ENCODE measurements at places on chromosomes 7 and 10.

GRCh38 chr10:15856328-15857015 lies 3.8 kb downstream of the MINDY3 start:
- no peaks in the 10 kb centered on the region for H3K27me3 ChIP-seq
- H3K4me3 ChIP-seq = no peak overlapping the region
- no peak overlapping the region for H3K27ac ChIP-seq

- no peak overlapping the region for H3K27ac ChIP-seq
- peaks cover 25% of the 10 kb centered on the region for H3K4me1 ChIP-seq
- no peaks in the 10 kb centered on the region for H3K36me3 ChIP-seq
- H3K27me3 ChIP-seq = no peaks in the 10 kb centered on the region
- no peak for DNase-seq
Measured at GRCh38 chr7:127650847-127651555, 993 bp upstream of the SND1 start.

GRCh38 chr10:62426086-62426485 lies 51.9 kb downstream of the ZNF365 start:
- no peaks in the 10 kb centered on the region for H3K36me3 ChIP-seq

DNA sequence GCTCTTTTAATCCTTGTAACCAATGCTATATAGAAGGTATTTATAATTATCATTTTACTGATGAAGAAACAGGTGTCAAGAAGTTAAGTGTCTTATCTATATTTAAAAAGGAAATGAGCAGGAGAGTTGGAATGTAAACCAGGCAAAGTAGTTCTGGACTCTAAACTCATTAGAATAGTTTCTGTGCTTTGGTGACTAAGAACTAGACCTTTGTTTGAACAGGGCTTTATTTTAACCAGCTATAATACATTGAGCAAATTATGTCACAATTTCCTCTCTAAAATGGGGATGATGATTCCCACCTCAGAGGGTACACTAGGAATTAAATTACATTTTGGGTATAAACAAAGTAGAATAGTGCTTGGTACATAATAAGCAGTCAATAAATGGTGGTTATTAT lies 236.0 kb downstream of the MAGI2 start:
- no peak for DNase-seq
- no peaks in the 10 kb centered on the region for H3K36me3 ChIP-seq
- H3K27me3 ChIP-seq = peaks cover 87% of the 10 kb centered on the region
- H3K4me3 ChIP-seq = no peak overlapping the region
- no peaks in the 10 kb centered on the region for H3K4me1 ChIP-seq

DNA sequence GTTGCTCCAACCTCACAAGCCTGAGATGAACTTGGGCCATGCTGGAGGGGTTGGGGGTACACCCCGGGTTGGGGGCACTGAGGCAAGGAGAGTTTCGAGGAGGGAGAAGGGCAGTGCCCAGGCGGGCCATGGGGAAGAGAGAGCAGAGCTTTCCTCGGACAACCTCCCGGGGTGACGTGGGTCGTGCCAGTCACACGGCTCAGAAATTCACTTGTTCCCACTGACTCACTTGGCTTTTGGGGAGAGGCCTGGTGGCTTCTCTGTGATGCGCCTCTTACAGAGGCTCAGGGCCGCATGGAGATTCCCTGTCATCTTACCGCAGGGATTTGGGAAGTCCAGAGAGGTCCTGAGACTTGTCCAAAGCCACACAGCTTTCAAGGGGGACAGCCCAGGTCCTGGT lies 2.9 kb downstream of the LAT2 start:
- H3K4me1 ChIP-seq = peaks cover 10% of the 10 kb centered on the region
- DNase-seq = no peak
- H3K27me3 ChIP-seq = no peaks in the 10 kb centered on the region
- H3K27ac ChIP-seq = no peak overlapping the region
- no peaks in the 10 kb centered on the region for H3K36me3 ChIP-seq

- H3K36me3 ChIP-seq = no peaks in the 10 kb centered on the region
- DNase-seq = peak; percentile 27
- H3K27ac ChIP-seq = no peak overlapping the region
- H3K4me1 ChIP-seq = peaks cover 7% of the 10 kb centered on the region
- H3K27me3 ChIP-seq = no peaks in the 10 kb centered on the region
Measured at GRCh38 chr7:99839287-99840021, 11.6 kb downstream of the CYP3A43 start.

GRCh38 chr7:133048589-133048988 lies 33.3 kb downstream of the CHCHD3 start:
- no peaks in the 10 kb centered on the region for H3K36me3 ChIP-seq
- peaks cover 23% of the 10 kb centered on the region for H3K4me1 ChIP-seq
- no peak for DNase-seq
- no peaks in the 10 kb centered on the region for H3K27me3 ChIP-seq
- H3K27ac ChIP-seq = no peak overlapping the region

DNA sequence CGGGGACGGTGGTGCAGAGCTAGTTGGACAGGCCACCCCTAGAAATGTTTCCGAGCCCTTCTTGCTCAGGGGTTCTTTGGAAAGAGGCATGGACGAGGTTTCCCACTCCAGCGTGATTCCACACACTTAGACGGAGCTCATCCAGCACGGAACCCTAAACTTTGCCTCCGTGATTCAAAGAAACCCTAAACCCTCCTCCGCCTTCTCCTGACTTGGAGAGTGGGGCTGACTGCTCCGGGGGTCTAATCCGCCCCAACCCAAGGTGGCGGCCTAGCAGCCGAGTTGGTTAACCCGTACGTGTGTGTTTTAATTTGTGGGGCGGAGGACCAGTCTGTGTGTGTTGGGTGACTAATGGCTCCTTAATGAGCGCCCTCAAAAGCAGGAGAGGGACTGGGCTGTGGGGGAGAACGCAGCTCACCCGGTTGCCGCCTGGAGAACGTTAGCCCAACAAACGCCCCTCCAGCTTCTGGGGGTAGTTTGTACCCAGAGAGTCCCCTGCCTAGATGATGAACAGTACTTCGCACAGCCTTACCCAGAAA lies 3.8 kb downstream of the NEUROG3 start:
- H3K4me1 ChIP-seq = no peaks in the 10 kb centered on the region
- H3K36me3 ChIP-seq = no peaks in the 10 kb centered on the region
- H3K27me3 ChIP-seq = peaks cover 87% of the 10 kb centered on the region
- H3K4me3 ChIP-seq = no peak overlapping the region
- DNase-seq = no peak

GRCh38 chr10:46297406-46298204 lies 10.8 kb downstream of the ANTXRL start:
- H3K27ac ChIP-seq = no peak overlapping the region
- no peak overlapping the region for H3K4me3 ChIP-seq
- no peak for DNase-seq
- no peaks in the 10 kb centered on the region for H3K36me3 ChIP-seq

DNA sequence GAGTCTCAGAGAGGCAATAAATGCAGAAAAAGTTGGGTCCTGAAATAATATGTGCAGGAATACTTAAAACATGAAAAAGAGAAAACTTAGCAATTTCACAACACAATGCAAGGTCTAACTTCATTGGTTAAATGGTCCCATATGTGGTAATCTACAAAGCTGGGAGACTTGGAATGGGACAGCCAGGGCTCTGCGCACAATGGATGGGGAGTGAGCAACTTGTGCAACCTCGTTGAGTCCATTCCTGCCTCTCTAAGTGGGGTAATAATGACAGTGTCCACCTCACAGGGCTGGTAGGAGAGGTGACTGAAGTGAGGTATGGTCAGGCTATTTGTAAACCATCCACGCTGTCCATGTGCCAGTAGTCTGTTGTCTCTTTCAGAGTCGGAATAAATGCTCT lies 11.8 kb upstream of the EMX2 start:
- H3K27me3 ChIP-seq = peaks cover 68% of the 10 kb centered on the region
- H3K36me3 ChIP-seq = no peaks in the 10 kb centered on the region
- no peak overlapping the region for H3K27ac ChIP-seq
- DNase-seq = no peak
- H3K4me1 ChIP-seq = no peaks in the 10 kb centered on the region

GRCh38 chr7:132402751-132403245 lies 173.5 kb downstream of the PLXNA4 start:
- H3K27ac ChIP-seq = no peak overlapping the region
- H3K4me3 ChIP-seq = no peak overlapping the region
- H3K4me1 ChIP-seq = no peaks in the 10 kb centered on the region
- H3K36me3 ChIP-seq = no peaks in the 10 kb centered on the region

DNA sequence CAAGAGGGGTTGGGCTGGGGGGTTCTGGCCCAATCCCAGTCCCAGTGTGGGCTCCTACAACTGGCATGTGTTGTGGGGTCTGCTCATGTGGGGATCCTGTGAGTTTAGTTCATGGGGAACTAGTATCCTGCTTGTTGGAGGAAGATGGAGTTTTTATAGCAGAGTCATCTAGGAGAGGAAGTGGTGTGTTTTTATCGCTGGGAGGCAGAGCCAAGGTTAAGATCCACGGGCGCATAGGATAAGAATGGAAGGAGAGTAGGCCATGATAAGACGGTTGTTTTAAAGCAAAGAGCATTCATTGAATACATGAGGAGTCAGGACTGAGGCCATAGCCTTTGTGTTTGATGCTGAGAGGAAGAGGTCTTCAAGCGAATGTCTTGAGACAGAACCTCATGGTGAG lies 211.6 kb upstream of the COBL start:
- DNase-seq = no peak
- H3K27me3 ChIP-seq = peaks cover 64% of the 10 kb centered on the region
- no peaks in the 10 kb centered on the region for H3K4me1 ChIP-seq
- no peaks in the 10 kb centered on the region for H3K36me3 ChIP-seq

DNA sequence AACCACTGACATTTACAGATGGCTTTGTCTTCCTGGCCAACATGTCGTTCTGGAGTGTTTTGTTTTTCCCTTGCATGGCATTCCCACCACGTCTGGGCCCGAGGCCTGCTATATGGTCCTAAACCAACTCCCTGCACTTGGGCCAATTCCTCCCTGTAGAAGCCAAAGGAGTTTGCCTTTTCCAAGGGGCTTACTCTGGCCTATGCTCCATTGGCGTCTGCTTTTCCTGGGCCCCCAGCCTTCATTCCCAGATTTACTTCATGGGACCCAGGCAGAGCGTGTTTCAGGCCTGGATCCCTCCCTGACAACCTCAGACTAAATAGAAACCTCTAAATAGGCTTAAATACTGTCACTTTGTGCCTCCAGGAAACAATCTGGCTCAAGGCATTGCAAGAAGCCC lies 60.7 kb downstream of the MINDY4 start:
- peaks cover 32% of the 10 kb centered on the region for H3K36me3 ChIP-seq
- no peak overlapping the region for H3K4me3 ChIP-seq
- no peaks in the 10 kb centered on the region for H3K27me3 ChIP-seq
- DNase-seq = no peak
- H3K27ac ChIP-seq = no peak overlapping the region
- H3K4me1 ChIP-seq = no peaks in the 10 kb centered on the region

DNA sequence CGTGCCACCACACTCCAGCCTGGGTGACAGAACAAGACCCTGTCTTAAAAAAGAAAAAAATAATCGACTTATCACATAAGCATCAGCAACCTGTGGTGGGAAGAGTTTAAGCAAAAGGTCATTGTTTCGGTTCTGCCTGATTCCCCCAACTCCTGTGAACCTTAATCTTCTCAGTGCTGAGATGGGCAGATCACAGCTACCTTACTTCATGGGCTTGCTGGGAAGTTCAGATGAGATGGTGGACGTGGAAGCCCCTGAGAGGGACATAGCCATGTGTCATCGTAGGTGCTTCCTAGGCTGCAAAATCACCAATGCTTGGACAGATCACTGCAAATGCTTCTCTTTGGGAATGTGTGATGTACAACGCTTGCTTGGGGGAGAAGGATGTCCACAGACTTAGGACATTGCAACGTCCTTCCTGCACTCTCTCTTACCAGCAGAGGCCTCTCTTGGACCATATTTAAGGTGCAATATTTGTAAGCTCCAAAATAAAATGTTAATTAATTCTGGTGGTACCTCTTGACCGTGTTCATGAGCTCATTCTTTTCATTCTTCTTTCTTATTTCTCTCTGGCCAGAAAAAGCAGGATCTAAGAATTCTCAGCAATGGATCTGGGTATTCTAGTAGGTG lies 8.6 kb downstream of the GJD4 start:
- peaks cover 16% of the 10 kb centered on the region for H3K27me3 ChIP-seq
- no peak overlapping the region for H3K27ac ChIP-seq
- no peaks in the 10 kb centered on the region for H3K4me1 ChIP-seq
- DNase-seq = peak; percentile 32
- H3K4me3 ChIP-seq = no peak overlapping the region

- H3K27me3 ChIP-seq = no peaks in the 10 kb centered on the region
- no peaks in the 10 kb centered on the region for H3K36me3 ChIP-seq
- H3K27ac ChIP-seq = no peak overlapping the region
- no peak overlapping the region for H3K4me3 ChIP-seq
- H3K4me1 ChIP-seq = no peaks in the 10 kb centered on the region
- DNase-seq = no peak
Measured at GRCh38 chr10:22367471-22367870, 22.2 kb downstream of the SPAG6 start.

DNA sequence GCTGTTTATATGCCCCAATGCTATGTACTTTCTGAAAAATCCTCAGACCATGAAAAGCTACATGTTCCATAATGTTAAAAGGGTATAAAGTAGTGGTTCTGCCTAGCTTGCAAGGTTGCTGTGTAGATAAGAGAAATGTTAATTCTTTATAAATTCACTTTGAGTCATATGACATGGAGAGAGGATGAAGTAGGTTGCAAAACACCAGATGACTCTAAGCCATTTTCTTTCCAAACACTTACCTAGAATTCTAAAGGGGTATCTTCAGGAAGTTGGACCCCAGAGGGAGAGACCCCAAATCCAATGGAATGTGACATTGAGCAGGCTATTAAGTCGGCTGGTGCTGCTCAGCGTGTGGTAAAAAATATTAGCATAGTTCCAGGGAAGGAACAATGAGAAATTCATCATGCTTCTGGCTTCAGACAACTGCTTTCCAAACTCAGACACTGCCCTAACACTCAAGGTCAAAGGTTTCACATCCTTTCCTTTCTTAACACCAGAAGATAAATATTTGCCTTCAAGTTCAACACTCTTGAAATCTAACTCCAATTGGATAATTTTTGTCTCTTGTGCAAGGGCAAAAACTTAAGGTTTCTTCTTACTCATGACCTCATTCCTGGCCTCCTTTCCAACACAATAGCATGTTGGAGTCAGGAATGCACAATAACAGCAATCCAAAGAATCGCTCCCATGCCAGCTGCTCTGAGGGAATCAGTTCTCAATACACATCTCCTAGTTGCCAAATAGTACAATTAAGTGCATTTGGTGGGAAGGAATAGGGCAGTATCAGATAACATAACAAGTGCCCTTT lies 100.7 kb upstream of the AFAP1L2 start:
- no peaks in the 10 kb centered on the region for H3K27me3 ChIP-seq
- no peaks in the 10 kb centered on the region for H3K36me3 ChIP-seq
- H3K4me1 ChIP-seq = peaks cover 43% of the 10 kb centered on the region
- peak overlapping the region; percentile 25 for H3K4me3 ChIP-seq

DNA sequence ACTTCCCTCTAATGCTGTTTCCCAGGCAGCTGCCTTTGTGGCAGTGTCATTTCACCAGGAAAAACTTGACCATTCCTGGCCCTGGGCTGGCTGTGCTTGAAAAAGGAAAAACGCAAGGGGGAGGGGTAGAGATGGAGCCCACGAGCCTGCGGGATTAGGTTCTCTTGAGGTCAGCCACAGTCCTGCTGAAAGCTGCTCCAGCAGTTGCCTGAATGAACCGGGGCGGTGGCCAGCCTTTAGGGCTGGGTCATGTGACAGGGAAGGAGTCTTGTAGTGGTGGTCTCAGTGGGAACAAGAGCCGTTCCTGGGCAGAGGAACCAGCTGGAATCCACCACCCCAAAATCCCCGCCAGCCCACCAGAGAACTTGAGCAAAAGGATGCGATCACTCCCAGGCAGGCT lies 51.2 kb upstream of the LRRC4 start:
- no peaks in the 10 kb centered on the region for H3K27me3 ChIP-seq
- DNase-seq = no peak
- no peaks in the 10 kb centered on the region for H3K4me1 ChIP-seq
- no peak overlapping the region for H3K4me3 ChIP-seq

GRCh38 chr10:52368725-52369124 lies 54.6 kb downstream of the DKK1 start:
- H3K36me3 ChIP-seq = no peaks in the 10 kb centered on the region
- no peaks in the 10 kb centered on the region for H3K4me1 ChIP-seq
- H3K4me3 ChIP-seq = no peak overlapping the region
- no peaks in the 10 kb centered on the region for H3K27me3 ChIP-seq
- no peak overlapping the region for H3K27ac ChIP-seq

Measured in MCF 10A (cell line).